ENCODE measurements at places on chromosomes 6 and 20.

- peak; percentile 89 for DNase-seq
Observed at GRCh38 chr6:137853569-137854213, 13.4 kb upstream of the TNFAIP3 start.

DNA sequence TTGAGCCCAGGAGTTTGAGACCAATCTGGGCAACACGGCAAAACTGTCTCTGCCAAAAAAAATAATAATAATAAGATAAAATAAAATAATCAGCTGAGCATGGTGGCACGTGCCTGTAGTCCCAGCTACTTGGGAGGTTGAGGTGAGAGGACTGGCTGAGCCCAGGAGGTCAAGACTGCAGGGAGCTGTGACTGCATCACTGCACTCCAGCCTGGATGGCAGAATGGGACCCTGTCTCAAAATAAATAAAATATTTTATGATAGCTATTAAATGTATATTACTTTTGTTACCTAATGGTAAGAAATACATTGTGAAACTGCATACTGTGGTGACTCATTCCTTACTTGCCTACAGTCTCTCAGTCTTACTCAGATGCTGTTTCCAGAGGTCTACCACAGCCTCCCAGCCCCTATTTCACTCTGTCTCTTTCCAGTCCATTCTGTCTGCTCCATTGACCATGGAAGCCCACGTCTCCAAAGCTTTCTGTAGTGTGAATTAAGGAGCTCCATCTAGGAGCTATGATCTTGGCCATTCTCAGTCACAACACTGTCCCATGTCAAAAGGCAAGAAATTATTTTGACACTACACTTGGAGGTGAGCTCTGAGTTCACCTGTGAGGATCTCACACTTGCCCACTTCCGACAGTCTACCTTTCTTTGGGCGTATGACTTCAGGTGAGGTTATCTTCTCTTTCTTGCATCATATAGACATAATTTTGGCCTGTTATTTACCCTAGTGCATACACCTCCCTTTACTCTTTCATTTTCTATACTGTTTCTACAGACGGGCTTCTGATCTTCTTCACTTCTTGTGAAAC lies 22.4 kb upstream of the SNX9 start:
- DNase-seq = peak; percentile 56

DNA sequence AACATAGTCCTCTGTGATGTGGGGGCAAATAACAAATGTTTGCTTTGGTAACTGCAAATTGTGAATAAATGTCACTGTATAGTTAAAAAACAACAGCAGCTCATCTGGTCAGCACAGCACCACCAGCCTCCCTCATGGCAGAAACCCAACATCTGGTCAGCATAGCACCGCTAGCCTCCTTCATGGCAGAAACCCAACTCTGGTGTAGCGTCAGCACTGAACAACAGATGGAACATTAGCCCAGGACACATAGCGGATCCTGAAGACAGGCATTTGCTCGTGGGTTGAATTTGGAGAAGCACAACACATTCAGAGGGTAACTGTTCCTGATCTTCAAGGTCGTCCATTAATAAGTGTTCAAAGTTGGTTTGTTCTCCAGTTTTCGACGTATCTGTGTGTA lies 265.9 kb downstream of the DLL1 start:
- no peak for DNase-seq

GRCh38 chr6:87473419-87473903 lies 687 bp downstream of the SLC35A1 start:
- DNase-seq = peak; percentile 41

GRCh38 chr6:44800171-44800783 lies 412.8 kb downstream of the CDC5L start:
- DNase-seq = peak; percentile 43

DNA sequence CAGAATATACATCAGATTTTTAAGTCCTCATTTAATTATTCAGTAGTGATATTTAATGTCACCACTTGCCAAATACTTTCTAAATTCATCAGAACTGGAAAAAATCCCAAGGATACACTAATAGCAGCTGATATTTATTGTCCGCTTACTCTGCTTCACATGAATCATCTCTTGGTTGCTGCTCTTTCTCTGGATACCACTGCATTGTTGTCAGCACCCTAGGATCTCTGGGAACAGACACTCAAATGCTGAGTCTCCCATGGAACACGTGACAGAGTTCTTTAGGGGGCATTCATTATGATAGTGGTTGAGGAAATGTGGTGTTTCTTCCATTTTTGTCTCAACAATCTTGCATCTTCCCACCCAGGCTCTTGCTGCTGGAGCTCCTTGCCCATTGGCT lies 318.0 kb downstream of the RFPL4B start:
- peak; percentile 10 for DNase-seq

- DNase-seq = no peak
Observed at GRCh38 chr6:144179828-144180227, 29.5 kb downstream of the STX11 start.

- no peak for DNase-seq
Observed at GRCh38 chr6:80528115-80528514, 421.6 kb downstream of the BCKDHB start.
